ENCODE measurements at places on chromosomes 3 and 15. TPM values are rescaled to one million over a fixed set of nuclear protein-coding genes. Genes with fewer than 3 reads are reported as not detected.

Gene DPPA2
- total RNA-seq: not detected

Gene UBAP1L
- total RNA-seq: 5.5 TPM

Gene GOLGA8T
- not detected for total RNA-seq

Gene BFSP2
- not detected for total RNA-seq

Gene TMEM62
- total RNA-seq: 33.5 TPM

Gene ZNF501
- 6.9 TPM for total RNA-seq

Gene AHSG
- total RNA-seq: not detected

Gene XCR1
- total RNA-seq: not detected

Gene CASR
- total RNA-seq: 0.14 TPM

Gene HRG
- total RNA-seq: not detected

- DNase-seq: no peak
- no peaks in the 10 kb centered on the region for H3K36me3 ChIP-seq
- no peak overlapping the region for H3K27ac ChIP-seq
- no peaks in the 10 kb centered on the region for H3K27me3 ChIP-seq
Measured at GRCh38 chr15:75059607-75060006, 36.2 kb downstream of the PPCDC start.

- no peak overlapping the region for H3K4me3 ChIP-seq
- no peak overlapping the region for H3K27ac ChIP-seq
- peaks cover 11% of the 10 kb centered on the region for H3K36me3 ChIP-seq
- peaks cover 14% of the 10 kb centered on the region for H3K4me1 ChIP-seq
Measured at GRCh38 chr3:179608931-179609720, 4.5 kb downstream of the NDUFB5 start.

DNA sequence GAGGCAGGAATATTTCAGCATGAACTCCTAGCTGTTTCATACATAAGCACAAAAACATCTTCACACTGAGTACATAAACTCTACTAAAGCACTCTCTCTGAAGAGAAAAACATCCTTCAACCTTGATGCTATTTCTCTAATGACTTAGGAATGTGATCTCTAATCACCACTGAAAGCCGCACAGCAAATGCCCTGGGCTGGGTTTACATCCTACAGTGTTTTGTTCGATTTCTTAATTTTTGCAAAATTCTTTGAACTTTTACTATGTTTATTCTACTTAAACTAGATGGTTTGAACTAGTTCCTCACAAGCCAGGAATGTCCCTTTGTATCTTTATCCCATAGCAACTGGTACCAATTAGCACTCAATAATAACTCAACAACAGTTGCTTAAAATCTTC, 130.9 kb upstream of the ABI3BP start:
- no peak overlapping the region for H3K27ac ChIP-seq
- H3K27me3 ChIP-seq: no peaks in the 10 kb centered on the region
- no peaks in the 10 kb centered on the region for H3K4me1 ChIP-seq
- DNase-seq: no peak
- no peak overlapping the region for H3K4me3 ChIP-seq

DNA sequence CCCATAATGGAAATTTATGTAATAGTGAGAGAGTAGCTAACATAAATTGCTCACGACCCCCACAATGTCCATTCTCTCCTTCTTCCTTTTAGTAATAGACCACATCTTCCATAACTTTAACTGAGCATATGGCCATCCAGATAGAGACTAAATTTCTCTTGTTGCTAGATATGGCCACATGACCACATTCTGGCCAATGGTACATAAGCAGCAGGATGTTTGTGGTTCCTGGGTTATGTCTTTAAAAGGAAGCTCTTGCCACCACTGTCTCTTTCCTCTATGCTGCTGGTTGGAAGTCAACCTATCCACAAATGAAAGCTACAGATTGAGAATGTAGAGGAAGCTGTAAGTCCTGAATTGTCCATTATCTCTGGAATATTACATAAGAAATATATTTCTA, 59.7 kb upstream of the NPHP3 start:
- H3K27me3 ChIP-seq: no peaks in the 10 kb centered on the region
- no peak for DNase-seq
- no peaks in the 10 kb centered on the region for H3K36me3 ChIP-seq
- no peak overlapping the region for H3K4me3 ChIP-seq
- no peak overlapping the region for H3K27ac ChIP-seq

GRCh38 chr15:36501063-36501678, 78.3 kb upstream of the CDIN1 start:
- no peaks in the 10 kb centered on the region for H3K36me3 ChIP-seq
- H3K4me1 ChIP-seq: peaks cover 14% of the 10 kb centered on the region
- H3K4me3 ChIP-seq: no peak overlapping the region
- no peak overlapping the region for H3K27ac ChIP-seq
- no peaks in the 10 kb centered on the region for H3K27me3 ChIP-seq
- no peak for DNase-seq

GRCh38 chr3:102161384-102162006, 273.3 kb upstream of the ZPLD1 start:
- no peaks in the 10 kb centered on the region for H3K36me3 ChIP-seq
- no peaks in the 10 kb centered on the region for H3K27me3 ChIP-seq
- no peak overlapping the region for H3K4me3 ChIP-seq
- no peak overlapping the region for H3K27ac ChIP-seq
- DNase-seq: no peak

GRCh38 chr3:183922421-183922820, 37.7 kb upstream of the PARL start:
- DNase-seq: no peak
- no peak overlapping the region for H3K27ac ChIP-seq
- H3K4me1 ChIP-seq: no peaks in the 10 kb centered on the region

DNA sequence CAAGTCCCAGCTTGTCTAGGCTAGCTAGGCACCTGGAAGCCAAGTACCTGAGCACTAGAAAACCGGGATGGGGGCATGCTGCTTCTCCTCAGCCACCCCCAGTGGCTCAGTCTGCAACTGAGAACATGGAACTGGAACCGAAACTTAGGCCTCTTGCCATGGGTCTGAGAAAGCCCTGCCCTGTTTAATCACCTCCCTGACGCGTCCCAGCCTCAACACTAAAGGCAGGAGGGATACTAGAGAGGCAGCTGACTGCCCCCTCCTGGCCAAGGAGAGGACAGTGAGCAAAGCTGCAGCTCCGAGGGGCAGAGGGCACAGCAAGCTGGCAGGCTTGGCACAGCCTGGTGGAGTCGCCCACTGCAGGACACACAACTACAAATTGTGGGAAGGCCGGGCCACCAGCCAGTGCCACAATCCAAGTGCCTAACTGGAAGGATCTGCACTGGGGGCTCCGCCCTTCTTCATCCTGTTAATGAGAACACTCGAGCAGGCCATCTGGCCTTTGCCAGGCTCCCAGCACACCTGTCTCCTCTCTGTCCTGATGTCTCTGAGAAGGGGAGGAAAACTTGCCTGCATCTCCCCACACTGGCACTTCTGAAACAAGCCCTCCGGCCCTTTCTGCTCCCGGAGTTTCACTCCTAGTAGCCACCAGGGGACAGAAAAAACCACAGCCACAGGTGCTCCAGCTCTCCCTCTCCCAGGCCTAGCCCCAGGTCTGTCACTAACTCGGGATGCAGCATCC, 53.7 kb downstream of the BDH1 start:
- no peaks in the 10 kb centered on the region for H3K27me3 ChIP-seq
- H3K27ac ChIP-seq: no peak overlapping the region
- no peak for DNase-seq
- H3K36me3 ChIP-seq: no peaks in the 10 kb centered on the region
- H3K4me3 ChIP-seq: no peak overlapping the region

GRCh38 chr3:159763011-159763601, 225.5 kb upstream of the IL12A start:
- peaks cover 46% of the 10 kb centered on the region for H3K4me1 ChIP-seq
- peak overlapping the region; percentile 85 for H3K4me3 ChIP-seq
- DNase-seq: peak; percentile 92
- no peaks in the 10 kb centered on the region for H3K27me3 ChIP-seq
- H3K36me3 ChIP-seq: no peaks in the 10 kb centered on the region
- H3K27ac ChIP-seq: peak overlapping the region; percentile 100

GRCh38 chr3:186514296-186515002, 29.7 kb downstream of the CRYGS start:
- no peaks in the 10 kb centered on the region for H3K27me3 ChIP-seq
- no peak for DNase-seq
- H3K36me3 ChIP-seq: no peaks in the 10 kb centered on the region
- no peak overlapping the region for H3K4me3 ChIP-seq

DNA sequence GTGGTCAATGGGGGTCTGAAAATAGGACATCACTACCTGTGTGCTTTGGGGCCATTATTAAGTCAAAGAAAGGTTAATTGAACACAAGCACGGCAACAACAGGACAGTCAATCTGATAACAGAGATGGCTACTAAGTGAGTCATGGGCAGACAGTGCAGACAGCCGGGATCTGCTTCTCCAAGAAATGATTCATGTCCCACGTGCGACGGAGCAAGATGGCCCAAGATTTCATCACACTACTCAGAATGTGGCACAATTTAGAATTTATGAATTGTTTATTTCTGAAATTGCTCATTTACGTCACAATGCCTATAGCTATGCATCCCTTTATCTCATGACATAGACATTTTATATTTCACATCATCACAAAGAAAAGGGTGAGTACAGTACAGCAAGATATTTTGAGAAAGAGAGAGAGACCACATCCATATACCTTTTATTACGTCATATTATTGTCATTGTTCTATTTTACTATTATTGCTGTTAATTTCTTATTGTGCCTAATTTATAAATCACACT, 770.6 kb upstream of the NR2F2 start:
- no peaks in the 10 kb centered on the region for H3K27me3 ChIP-seq
- H3K4me1 ChIP-seq: peaks cover 11% of the 10 kb centered on the region
- no peak for DNase-seq
- no peak overlapping the region for H3K4me3 ChIP-seq
- H3K27ac ChIP-seq: no peak overlapping the region

DNA sequence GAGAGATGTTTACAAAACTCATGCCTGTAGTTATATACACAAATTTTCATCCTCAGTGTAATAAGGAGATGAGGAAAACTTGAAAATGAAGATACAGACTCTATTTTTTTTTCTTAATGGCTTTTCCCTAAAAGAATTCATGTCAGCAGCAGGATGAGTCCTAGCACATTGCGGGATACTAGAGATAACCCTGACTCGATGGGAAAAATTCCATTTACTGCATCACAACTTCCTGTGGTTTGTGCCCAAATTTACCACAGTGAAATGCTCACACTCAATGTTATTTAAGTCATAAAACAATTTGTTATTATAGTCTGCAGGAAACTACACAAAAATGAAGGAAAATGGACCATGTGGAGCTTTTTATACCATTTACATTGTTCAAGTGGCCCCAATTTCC, 581.9 kb upstream of the ZNF717 start:
- no peaks in the 10 kb centered on the region for H3K4me1 ChIP-seq
- H3K36me3 ChIP-seq: no peaks in the 10 kb centered on the region
- no peaks in the 10 kb centered on the region for H3K27me3 ChIP-seq
- DNase-seq: no peak
- no peak overlapping the region for H3K27ac ChIP-seq

- no peak overlapping the region for H3K27ac ChIP-seq
- DNase-seq: no peak
- H3K4me3 ChIP-seq: no peak overlapping the region
Measured at GRCh38 chr3:178300441-178300959, 235.7 kb upstream of the KCNMB2 start.

- no peak overlapping the region for H3K27ac ChIP-seq
- H3K27me3 ChIP-seq: no peaks in the 10 kb centered on the region
- DNase-seq: no peak
- no peak overlapping the region for H3K4me3 ChIP-seq
Measured at GRCh38 chr15:61016087-61016486, 213.0 kb downstream of the RORA start.

GRCh38 chr3:77660718-77661117, 620.8 kb downstream of the ROBO2 start:
- H3K4me3 ChIP-seq: no peak overlapping the region
- no peak overlapping the region for H3K27ac ChIP-seq
- no peaks in the 10 kb centered on the region for H3K36me3 ChIP-seq
- no peaks in the 10 kb centered on the region for H3K4me1 ChIP-seq

DNA sequence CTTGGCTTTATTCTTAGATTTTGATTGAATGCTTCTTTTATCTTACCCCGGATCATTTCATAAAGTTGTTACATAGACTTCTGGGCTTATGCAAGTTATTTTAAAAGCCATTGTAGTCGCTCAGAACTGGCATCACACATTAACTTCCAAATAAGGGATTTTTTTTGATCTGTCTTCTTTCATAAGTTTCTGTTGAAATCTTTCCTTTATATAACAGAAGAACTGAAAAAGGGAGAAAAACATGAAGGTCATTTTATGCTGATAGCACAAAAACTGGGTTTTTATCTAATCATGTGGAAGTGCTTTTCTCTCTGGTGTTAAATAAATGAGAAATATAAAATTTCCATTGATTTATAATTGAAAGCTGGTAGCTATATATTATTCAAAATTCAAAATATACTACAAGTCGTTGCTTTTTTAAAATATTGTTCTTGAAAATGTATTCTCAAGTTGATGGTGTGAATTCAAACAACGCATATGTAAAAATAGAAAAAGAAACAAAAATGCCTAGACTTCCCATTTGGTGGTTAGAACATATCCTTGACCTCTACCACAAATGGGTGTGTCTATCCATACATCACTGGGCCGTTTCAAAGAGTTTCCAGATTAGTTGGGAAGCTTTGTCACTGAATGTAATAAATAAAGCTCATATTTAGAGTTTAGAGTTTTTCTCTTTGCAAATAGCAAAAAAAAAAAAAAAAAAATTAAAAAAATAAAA, 258.3 kb upstream of the ZPLD1 start:
- peaks cover 42% of the 10 kb centered on the region for H3K4me1 ChIP-seq
- no peak overlapping the region for H3K4me3 ChIP-seq
- DNase-seq: no peak
- no peak overlapping the region for H3K27ac ChIP-seq

DNA sequence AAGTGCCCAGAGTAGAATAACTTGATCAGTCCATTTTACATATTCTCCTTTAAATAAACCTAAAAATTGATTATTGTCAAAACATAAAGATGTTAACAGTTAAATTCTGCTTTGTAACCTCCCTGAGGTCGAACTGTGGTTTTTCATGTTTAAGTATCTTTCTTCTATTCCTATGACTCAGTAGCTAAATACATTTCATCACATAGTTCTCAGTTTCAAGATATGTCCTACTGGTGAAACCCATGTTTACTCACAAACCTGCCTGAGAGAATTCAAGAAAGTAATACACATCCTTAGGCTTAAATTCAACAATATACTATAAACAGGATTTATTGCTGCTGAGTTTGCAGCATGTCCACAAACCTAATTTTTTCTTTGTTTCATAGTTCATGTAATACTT, 692.9 kb downstream of the ZPLD1 start:
- H3K4me1 ChIP-seq: no peaks in the 10 kb centered on the region
- H3K27ac ChIP-seq: no peak overlapping the region
- no peaks in the 10 kb centered on the region for H3K27me3 ChIP-seq
- DNase-seq: no peak
- H3K36me3 ChIP-seq: no peaks in the 10 kb centered on the region

GRCh38 chr3:112747624-112748023, 99.0 kb downstream of the CD200R1L start:
- H3K36me3 ChIP-seq: no peaks in the 10 kb centered on the region
- no peak for DNase-seq
- no peak overlapping the region for H3K4me3 ChIP-seq
- no peaks in the 10 kb centered on the region for H3K27me3 ChIP-seq

DNA sequence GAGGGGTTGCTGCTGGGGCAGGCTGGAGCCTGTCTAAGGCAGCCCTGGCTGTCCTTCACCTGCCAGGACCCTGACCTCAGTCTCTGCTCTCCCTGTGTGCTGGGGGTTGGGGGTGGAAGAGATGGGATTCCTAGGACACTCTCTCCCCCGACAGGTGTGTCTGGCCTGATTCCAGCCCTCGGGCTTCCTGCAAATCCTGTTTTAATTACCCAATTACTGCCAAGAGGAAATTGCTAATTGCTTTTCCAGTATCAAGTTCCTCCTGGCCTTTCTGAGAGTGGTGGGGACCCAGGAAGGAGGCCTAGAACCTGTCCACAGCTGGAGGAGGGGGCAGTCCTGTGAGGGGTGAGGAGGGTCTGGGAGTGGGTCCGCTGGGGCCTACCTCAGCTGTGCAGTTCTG, 15.8 kb downstream of the PLXNA1 start:
- DNase-seq: no peak

Measured in sigmoid colon (tissue), 7 donors.